ENCODE measurements at places on chromosomes 13 and 19.

DNA sequence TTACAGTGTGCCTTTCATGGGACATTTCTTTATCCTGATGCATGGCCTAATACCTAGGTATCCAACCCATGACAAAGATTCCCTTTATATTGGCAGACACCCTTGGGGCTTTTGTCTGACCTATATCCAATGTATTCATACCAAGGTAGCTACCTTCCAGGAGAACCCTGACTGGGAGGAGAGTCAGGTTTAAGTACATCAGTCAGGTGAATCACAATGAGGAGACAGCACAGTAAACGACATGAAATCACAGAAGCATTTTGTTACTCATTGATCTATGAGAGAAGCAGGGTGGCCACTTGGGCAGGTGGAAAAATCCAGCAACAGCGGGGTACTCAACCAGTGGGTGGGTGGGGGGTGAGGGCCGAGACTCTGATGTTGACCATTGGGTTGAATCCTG lies 527.4 kb upstream of the ATXN8OS start:
- no peak for ATAC-seq

DNA sequence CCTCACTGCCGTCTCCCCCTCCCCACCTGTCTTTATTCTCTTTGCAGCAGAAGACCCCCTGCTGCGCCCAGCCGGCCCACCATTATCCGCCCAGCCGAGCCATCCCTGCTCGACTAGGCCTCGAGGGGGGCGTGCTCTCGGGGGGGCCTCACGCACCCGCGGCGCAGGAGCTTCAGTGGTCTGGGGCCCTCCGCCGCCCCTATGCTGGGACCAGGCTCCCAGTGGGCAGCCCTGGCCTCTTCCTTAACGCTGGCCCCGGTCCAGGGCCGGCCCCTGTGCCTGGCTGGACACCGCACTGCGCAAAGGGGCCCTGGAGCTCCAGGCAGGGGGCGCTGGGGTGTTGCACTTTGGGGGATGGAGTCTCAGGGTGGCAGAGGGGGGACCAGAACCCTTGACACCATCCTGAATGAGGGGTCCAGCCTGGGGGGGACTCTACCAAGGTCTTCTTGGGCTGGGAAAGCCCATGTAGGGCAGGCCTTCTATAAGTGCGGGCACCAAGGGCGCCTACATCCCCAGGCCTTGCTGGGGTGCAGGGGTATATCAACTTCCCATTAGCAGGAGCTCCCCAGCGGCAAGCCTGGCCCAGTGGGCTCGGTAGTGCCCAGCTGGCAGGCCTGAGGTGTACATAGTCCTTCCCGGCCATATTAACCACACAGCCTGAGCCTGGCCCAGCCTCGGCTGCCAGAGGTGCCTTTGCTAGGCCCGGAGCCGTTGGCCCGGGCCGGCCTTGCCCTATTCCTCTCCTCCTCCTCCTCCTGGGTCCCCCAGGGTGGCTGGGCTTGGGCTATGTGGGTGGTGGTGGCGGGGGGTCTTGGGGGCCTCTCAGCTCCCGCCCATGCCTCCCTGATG lies 4.9 kb downstream of the TMED1 start:
- ATAC-seq = no peak

DNA sequence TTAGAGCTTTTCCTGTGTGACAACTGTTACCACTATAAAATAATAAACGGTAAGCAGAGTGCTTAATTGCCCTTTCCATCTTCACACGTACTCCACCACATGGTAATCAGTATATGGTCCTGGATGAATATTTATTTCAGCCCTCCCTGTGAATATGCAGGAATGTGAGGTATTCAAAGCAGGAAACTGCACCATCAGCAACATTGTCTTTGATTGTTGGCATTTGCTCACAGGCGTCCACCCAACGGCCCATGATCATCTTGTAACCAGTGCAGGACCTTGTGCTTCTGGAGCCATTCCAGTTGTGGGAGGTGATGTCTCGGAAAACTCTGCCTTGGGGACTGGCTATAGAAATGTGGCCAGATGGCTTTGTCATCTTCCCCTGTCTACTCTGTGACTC lies 132.6 kb downstream of the COG6 start:
- ATAC-seq = no peak

DNA sequence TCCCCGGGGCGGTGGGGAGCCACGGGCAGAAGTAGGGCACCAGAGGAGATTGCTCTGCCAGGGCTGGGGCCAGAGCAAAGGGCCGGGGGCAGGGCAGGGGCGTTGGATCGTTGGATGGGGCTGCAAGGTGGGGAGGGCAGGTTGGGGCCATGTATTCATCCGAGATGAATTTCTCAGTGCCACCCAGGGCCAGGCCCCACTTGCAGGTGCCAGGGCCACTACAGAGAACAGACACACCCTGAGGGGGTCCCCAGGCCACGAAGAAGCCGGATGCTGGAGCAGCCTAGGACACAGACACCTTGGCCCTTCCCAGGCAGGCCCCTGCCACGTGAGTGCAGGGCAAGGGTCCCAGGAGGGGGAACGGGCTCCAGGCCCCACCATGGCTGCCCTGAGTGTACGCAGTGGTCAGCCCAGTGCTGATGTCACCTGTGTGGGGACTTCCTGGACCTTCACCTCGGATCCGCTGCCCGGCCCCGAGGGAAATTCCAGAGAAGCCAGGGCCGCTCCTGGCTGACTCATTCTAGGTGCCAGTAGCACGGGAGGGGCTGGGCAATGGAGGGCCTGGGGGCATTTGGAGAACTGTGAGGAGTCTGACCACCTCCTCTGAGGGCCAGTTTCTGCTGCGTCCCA lies 9.6 kb upstream of the SBNO2 start:
- ATAC-seq = peak; percentile 37

DNA sequence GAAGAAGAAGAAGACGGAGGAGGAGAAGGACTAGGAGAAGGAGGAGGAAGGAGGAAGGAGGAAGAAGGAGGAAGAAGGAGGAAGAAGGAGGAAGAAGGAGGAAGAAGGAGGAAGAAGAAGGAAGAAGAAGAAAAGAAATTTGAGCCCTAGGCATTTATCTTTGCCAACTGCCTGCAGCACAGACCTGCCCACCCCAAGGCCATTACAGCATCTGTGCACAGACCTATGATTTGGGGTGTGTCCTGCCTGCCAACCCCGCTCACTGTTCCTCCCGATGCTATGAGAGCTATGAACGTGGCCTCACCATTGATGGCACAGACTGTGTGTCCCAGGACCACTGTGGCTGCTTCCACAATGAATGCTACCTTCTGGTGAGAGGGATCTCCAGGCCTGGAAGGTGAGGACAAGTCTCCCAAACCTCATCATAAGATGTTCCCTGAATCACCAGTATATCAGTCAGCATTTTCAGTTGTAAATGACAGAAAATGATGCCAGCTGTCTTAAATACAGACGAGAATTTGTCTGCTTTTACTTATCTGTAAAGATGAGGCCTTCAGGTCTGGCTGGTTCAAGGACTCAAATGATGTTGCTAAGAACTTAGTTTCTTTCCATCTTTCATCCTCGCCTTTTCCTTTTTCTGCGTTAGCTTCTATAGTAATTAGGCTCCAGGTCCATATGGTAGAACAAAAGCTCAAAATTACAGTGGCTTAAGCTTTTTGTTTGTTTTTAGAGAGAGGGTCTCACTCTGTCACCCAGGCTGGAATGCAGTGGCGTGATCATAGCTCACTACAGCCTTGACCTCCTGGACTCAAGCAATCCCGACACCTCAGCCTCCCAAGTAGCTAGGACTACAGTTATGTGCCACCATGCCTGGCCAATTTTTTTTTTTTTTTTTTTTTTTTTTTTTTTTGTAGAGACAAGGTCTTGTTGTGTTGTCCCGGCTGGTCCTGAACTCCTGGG lies 3.9 kb upstream of the SDHAF1 start:
- no peak for ATAC-seq

DNA sequence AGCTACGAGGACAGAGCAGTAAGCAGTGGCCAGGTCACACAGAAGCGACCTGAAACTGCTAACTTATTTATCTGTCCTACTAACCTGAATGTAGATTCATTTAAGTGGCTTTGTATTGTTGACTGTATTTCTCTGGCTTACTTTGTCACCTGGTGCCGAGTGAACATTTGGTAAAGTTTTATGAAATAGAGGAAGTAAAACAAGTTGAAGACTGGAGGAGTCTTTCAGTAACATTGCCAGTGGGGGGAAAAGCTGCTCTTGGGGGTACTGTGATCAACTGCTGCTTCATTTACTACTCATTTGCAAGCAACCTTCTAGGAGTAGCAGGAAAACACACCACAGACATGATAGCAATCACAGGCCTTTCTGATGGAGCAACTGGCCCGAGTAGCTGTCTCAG lies 615.0 kb downstream of the FGF9 start:
- no peak for ATAC-seq

DNA sequence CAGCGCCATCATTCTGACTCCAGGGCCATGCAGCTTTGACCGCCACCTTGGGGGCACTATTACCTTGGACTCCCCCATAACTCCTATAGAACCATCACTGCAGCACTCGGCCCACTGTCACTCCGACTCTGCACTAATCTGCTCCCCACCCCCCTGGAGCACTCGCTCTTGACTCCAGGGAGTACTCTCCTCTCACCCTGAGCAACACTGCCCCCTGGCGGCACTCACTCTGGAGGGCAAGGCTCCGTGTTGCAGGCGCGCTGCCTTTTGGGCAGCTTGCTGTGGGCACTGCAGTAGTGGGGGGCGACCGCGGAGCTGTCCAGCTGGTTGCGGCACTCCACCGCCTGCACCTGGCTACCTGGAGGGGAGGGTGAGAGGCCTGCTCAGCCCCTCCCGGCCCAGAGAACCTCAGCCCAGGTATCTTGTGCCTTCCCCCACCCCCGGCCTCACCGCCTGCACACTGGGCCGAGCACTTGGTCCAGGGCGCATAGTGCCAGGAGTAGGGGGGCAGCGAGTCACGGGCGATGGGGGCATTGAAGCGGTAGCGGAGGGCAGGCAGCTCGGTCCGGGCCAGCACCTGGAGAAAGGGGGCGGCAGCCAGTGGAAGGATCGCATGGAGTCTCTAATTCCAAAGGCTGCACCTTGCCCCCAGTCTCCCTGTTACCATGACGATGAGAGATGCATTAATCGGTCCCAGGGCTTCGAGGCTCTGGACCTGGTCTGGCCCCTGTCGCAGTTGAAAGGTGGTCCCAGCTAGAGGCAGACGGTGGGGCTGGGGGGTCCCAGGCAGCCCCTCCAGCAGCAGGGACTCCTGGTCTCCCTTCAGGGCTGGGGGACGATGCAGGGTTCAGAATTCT lies 8.9 kb upstream of the MYO1F start:
- peak; percentile 62 for ATAC-seq

DNA sequence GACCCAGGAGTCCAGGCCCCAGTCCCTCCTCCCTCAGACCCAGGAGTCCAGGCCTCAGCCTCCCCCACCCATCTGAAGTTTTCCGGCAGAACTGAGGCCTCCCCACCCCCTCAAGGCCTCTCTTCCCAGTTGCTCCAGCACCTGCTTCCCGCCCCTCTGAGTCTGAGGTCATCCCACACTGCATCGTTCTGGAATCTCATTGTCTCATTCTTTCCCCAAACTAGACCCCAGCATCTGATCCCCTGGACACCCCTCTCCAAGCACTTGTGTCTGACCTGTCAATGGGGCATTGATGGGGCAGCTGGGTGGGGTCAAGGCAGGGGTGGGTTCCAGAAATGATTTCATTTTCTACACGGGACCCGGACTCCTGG lies 793 bp upstream of the SBK2 start:
- no peak for ATAC-seq

- no peak for ATAC-seq
These were observed 10.3 kb upstream of the ZNF83 start for GRCh38 chr19:52648336-52649016.

- ATAC-seq = peak; percentile 51
These were observed 4.5 kb upstream of the EPSTI1 start for GRCh38 chr13:42996584-42996983.

DNA sequence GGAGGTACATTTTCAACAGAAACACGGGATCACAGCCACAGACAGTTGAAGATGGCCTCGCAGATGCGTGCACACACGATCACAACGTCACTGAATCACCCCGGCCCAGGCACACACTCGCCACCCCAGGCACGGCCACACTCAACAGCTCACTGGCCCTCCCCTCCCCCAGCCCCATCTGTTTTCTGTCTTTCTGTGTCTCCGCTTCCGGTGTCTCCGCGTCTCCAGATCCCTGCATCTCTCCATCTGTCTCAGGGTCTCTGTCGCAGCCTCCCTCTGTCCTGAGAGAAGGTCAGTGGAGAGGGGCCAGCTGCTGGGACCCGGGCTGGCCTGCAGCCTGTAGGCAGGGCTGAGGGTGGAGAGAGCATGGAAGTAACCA lies 3.8 kb upstream of the ATP1A3 start:
- no peak for ATAC-seq

- no peak for ATAC-seq
These were observed 1433.0 kb downstream of the UQCRFS1 start for GRCh38 chr19:27779954-27780353.

GRCh38 chr19:7773841-7774240 lies 10.8 kb downstream of the CLEC4M start:
- ATAC-seq = no peak

- ATAC-seq = no peak
These were observed 12.1 kb downstream of the HAS1 start for GRCh38 chr19:51711702-51712101.

GRCh38 chr13:111534751-111535522 lies 214.5 kb downstream of the TEX29 start:
- no peak for ATAC-seq

- no peak for ATAC-seq
These were observed 1.4 kb downstream of the PLIN4 start for GRCh38 chr19:4516939-4517300.

GRCh38 chr13:34897220-34897619 lies 44.9 kb upstream of the NBEA start:
- no peak for ATAC-seq

GRCh38 chr19:42634409-42635232 lies 39.9 kb upstream of the CEACAM8 start:
- peak; percentile 60 for ATAC-seq

DNA sequence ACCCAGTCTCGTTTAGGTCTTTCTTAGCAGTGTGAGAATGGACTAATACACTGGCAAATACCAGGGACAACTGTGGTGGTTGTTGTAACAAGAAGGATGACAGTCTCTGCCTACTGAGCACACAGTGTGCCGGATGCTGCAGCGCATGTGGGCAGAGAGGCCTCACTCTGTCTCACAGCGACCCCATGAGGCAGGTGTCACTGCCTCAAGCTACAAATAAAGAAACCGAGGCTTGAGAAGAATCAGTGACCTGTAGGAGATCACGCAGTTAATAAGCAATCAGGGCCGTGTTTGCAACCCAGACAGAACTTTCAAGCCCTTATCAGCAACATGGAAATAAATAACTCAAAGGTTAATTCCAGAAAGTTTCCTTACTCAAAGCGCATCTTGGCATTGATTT lies 40.5 kb upstream of the GAS6 start:
- peak; percentile 74 for ATAC-seq

- no peak for ATAC-seq
These were observed 86.5 kb downstream of the TNFSF11 start for GRCh38 chr13:42660333-42660965.

- no peak for ATAC-seq
These were observed 8.1 kb upstream of the CARM1 start for GRCh38 chr19:10863107-10863717.

- no peak for ATAC-seq
These were observed 9.8 kb upstream of the MICU2 start for GRCh38 chr13:21613791-21614190.

GRCh38 chr13:46476174-46476573 lies 76.8 kb upstream of the LRCH1 start:
- no peak for ATAC-seq
